ENCODE measurements at places on chromosomes 13 and 19. TPM values are rescaled to one million over a fixed set of nuclear protein-coding genes. Genes with fewer than 3 reads are reported as not detected.

The SLITRK1 gene
- 2.8 TPM for total RNA-seq

The SMAD9 gene
- 0.49 TPM for total RNA-seq

The NPAS1 gene
- total RNA-seq = 2.9 TPM

The CACNA1A gene
- total RNA-seq = 0.40 TPM

The LHFPL6 gene
- total RNA-seq = 8.0 TPM

The ATCAY gene
- total RNA-seq = not detected

The TSKS gene
- total RNA-seq = not detected
